CD4-positive, alpha-beta T cell (primary cell): ENCODE measurements at places on chromosomes 4 and X.

- DNase-seq = no peak
- no peaks in the 10 kb centered on the region for H3K27me3 ChIP-seq
- H3K36me3 ChIP-seq = no peaks in the 10 kb centered on the region
- no peaks in the 10 kb centered on the region for H3K4me1 ChIP-seq
- H3K4me3 ChIP-seq = no peak overlapping the region
Measured at GRCh38 chr4:114271031-114271430, 291.6 kb upstream of the ARSJ start.

DNA sequence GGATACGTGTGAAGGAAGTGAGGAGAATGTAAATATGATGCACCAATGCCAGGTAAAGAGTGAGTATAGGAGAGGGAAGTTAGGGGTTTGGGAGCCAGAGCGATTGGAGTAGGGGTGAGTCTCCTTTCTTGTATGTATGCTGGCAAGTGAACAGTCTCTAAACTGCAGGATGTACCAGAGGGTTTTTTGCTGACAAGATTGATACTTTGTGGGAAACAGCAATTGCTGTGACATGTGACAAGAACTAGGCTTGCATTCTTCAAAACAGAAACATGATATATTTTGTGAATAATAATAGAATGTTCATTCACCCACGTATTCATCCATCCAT lies 706 bp downstream of the CHIC1 start:
- DNase-seq = no peak
- peaks cover 3% of the 10 kb centered on the region for H3K36me3 ChIP-seq
- H3K27me3 ChIP-seq = no peaks in the 10 kb centered on the region
- peak overlapping the region; percentile 94 for H3K27ac ChIP-seq

GRCh38 chrX:106039920-106040319 lies 1.4 kb upstream of the SERPINA7 start:
- H3K4me3 ChIP-seq = no peak overlapping the region
- H3K36me3 ChIP-seq = no peaks in the 10 kb centered on the region
- H3K27ac ChIP-seq = no peak overlapping the region
- no peak for DNase-seq
- no peaks in the 10 kb centered on the region for H3K27me3 ChIP-seq

GRCh38 chr4:110344165-110344564 lies 131.8 kb upstream of the ENPEP start:
- no peak overlapping the region for H3K27ac ChIP-seq
- no peak overlapping the region for H3K4me3 ChIP-seq
- DNase-seq = no peak
- H3K27me3 ChIP-seq = no peaks in the 10 kb centered on the region

DNA sequence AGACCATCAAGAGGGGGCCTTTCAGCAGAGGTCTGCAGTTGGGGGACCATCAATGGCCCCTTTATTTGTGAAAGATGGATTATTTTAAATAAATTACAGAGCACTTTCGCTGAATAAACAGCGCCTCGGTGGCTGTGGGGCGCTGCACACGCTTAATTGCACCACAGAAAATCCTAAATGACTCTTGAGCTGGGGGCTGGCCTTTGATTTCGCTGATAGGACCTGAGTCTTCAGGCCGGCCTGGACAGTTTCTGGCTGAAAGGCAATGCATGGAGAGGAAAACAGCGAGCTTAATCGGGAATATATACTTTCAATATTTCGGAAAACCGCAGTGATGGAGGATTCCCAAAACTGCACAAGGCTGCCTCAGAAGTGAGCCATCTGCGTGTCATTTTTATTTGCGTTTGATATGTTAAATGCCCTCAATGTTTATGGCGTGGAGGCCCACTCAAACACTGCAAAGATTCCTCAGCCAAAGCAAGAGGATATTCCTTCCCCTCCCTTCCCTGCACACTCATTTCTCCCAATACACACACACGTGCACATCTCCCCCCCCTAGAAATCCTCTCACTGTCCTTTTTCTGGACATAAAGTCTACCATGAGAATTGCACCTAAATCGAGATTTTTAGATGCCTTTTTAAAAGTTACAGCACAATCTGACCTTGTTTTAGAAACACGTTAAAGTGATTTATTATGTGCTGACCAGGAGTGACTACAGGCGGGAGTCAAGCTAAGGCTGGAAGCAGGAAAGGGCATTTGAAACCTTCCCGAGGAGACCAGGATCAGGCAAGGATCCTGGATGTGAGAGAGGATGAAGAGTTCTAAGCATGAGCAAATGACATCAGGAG lies 340.7 kb downstream of the RAB28 start:
- no peak overlapping the region for H3K4me3 ChIP-seq
- no peak overlapping the region for H3K27ac ChIP-seq
- H3K4me1 ChIP-seq = no peaks in the 10 kb centered on the region
- no peak for DNase-seq
- H3K36me3 ChIP-seq = no peaks in the 10 kb centered on the region

GRCh38 chr4:78601013-78601412 lies 49.4 kb downstream of the ANXA3 start:
- no peaks in the 10 kb centered on the region for H3K27me3 ChIP-seq
- no peak overlapping the region for H3K4me3 ChIP-seq
- DNase-seq = no peak
- no peaks in the 10 kb centered on the region for H3K4me1 ChIP-seq
- no peak overlapping the region for H3K27ac ChIP-seq

DNA sequence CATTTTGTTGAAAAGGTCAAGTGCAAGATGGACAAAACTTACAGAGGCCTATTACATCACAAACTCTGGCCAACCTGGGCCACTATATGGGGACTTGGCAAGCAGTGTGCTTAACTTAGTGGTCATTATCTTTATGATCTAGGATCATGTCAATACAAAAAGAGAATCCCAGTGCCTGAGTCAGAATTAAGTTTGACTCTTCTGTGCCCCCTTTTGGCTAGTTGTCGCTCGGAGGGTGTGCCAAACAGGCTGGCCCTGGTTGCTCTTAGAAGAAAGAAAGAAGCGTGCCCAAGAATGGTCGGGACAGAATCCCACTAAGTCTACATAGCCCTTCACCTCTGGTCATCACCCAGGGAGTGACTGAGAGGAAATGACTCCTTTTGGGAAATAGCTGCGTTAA lies 100.1 kb downstream of the EIF4E start:
- DNase-seq = peak; percentile 50
- H3K4me3 ChIP-seq = no peak overlapping the region
- H3K27me3 ChIP-seq = no peaks in the 10 kb centered on the region
- no peaks in the 10 kb centered on the region for H3K4me1 ChIP-seq
- H3K36me3 ChIP-seq = no peaks in the 10 kb centered on the region
- no peak overlapping the region for H3K27ac ChIP-seq

- no peak for DNase-seq
- H3K4me3 ChIP-seq = no peak overlapping the region
- H3K36me3 ChIP-seq = no peaks in the 10 kb centered on the region
- H3K27me3 ChIP-seq = peaks cover 3% of the 10 kb centered on the region
Measured at GRCh38 chrX:43813898-43814297, 68.4 kb downstream of the MAOB start.

- H3K36me3 ChIP-seq = no peaks in the 10 kb centered on the region
- H3K27me3 ChIP-seq = no peaks in the 10 kb centered on the region
- H3K27ac ChIP-seq = no peak overlapping the region
- H3K4me3 ChIP-seq = no peak overlapping the region
- no peak for DNase-seq
Measured at GRCh38 chrX:53250556-53250955, 25.5 kb upstream of the KDM5C start.

GRCh38 chr4:37803348-37803973 lies 23.0 kb upstream of the PGM2 start:
- no peak overlapping the region for H3K4me3 ChIP-seq
- no peak overlapping the region for H3K27ac ChIP-seq
- no peaks in the 10 kb centered on the region for H3K27me3 ChIP-seq
- H3K4me1 ChIP-seq = no peaks in the 10 kb centered on the region

- H3K27ac ChIP-seq = no peak overlapping the region
- no peaks in the 10 kb centered on the region for H3K4me1 ChIP-seq
- no peaks in the 10 kb centered on the region for H3K36me3 ChIP-seq
- H3K4me3 ChIP-seq = no peak overlapping the region
- DNase-seq = no peak
Measured at GRCh38 chr4:156838761-156839160, 132.8 kb downstream of the PDGFC start.

- no peak for DNase-seq
- H3K27ac ChIP-seq = no peak overlapping the region
- no peaks in the 10 kb centered on the region for H3K4me1 ChIP-seq
Measured at GRCh38 chrX:133171962-133172708, 46.0 kb downstream of the TFDP3 start.

DNA sequence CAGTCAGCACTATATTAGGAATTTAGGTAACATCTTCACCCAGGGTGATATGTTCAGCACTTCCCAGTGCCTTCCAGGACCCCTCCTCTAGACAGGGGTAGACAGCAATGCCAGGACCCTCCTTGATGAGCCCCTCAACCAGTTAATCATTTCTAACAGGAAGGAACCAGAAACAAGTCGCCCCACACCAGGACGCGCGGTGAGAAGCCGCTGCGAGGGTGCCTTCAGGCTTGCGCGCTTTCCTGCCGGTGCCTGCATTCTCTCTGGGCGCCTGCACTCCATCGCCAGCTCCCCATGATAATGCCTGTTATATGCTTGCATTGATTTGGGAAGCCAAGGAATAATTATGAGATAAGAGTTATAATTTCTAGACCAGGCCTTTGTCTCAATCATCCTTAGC lies 116.0 kb downstream of the ENPP6 start:
- no peak overlapping the region for H3K4me3 ChIP-seq
- H3K27ac ChIP-seq = no peak overlapping the region
- no peaks in the 10 kb centered on the region for H3K36me3 ChIP-seq
- H3K4me1 ChIP-seq = no peaks in the 10 kb centered on the region
- DNase-seq = no peak

- H3K4me1 ChIP-seq = peaks cover 16% of the 10 kb centered on the region
- H3K36me3 ChIP-seq = no peaks in the 10 kb centered on the region
- no peak overlapping the region for H3K27ac ChIP-seq
- DNase-seq = peak; percentile 76
- no peaks in the 10 kb centered on the region for H3K27me3 ChIP-seq
Measured at GRCh38 chr4:87559090-87559837, 30.1 kb upstream of the SPARCL1 start.

GRCh38 chrX:96843566-96843965 lies 40.1 kb upstream of the RPA4 start:
- no peak for DNase-seq
- no peaks in the 10 kb centered on the region for H3K36me3 ChIP-seq
- H3K4me3 ChIP-seq = no peak overlapping the region
- no peaks in the 10 kb centered on the region for H3K4me1 ChIP-seq

GRCh38 chrX:9790866-9791265 lies 4.6 kb downstream of the SHROOM2 start:
- DNase-seq = no peak
- peaks cover 19% of the 10 kb centered on the region for H3K27me3 ChIP-seq
- no peaks in the 10 kb centered on the region for H3K4me1 ChIP-seq
- no peaks in the 10 kb centered on the region for H3K36me3 ChIP-seq
- H3K27ac ChIP-seq = no peak overlapping the region

DNA sequence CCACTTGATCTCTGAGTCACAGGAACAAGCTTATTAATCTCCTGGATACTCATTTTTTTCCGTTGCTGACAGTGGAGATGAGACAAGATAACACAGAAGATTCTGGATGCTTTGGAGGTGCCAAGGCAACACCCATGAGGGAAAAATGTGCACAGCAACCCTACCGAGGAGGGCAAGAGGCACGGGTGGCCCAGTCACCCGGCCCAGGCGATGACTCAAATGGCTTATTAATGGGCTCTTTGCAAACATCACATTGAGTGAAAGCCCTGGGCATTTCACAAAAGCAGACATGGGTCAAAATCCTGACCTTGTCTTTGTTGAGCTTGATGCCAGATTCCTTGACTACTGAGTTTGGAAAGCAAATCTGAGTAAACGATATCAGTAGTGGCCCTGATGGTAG lies 315.1 kb downstream of the STK32B start:
- H3K36me3 ChIP-seq = no peaks in the 10 kb centered on the region
- no peak for DNase-seq
- H3K27ac ChIP-seq = no peak overlapping the region
- no peaks in the 10 kb centered on the region for H3K27me3 ChIP-seq
- no peaks in the 10 kb centered on the region for H3K4me1 ChIP-seq

- no peak overlapping the region for H3K4me3 ChIP-seq
- no peaks in the 10 kb centered on the region for H3K36me3 ChIP-seq
- no peaks in the 10 kb centered on the region for H3K27me3 ChIP-seq
- no peaks in the 10 kb centered on the region for H3K4me1 ChIP-seq
- H3K27ac ChIP-seq = no peak overlapping the region
Measured at GRCh38 chr4:80619070-80619674, 283.6 kb downstream of the CFAP299 start.

- H3K27ac ChIP-seq = no peak overlapping the region
- DNase-seq = no peak
- no peaks in the 10 kb centered on the region for H3K4me1 ChIP-seq
- H3K4me3 ChIP-seq = no peak overlapping the region
- H3K27me3 ChIP-seq = no peaks in the 10 kb centered on the region
Measured at GRCh38 chr4:64799751-64800150, 390.5 kb upstream of the TECRL start.

GRCh38 chrX:41703574-41704029 lies 14.8 kb downstream of the GPR34 start:
- peaks cover 2% of the 10 kb centered on the region for H3K36me3 ChIP-seq
- H3K4me3 ChIP-seq = no peak overlapping the region
- peaks cover 14% of the 10 kb centered on the region for H3K4me1 ChIP-seq

- H3K4me1 ChIP-seq = no peaks in the 10 kb centered on the region
- DNase-seq = no peak
- H3K27me3 ChIP-seq = no peaks in the 10 kb centered on the region
- no peaks in the 10 kb centered on the region for H3K36me3 ChIP-seq
- no peak overlapping the region for H3K27ac ChIP-seq
Measured at GRCh38 chrX:50613846-50614245, 143.2 kb upstream of the DGKK start.
